ENCODE measurements at places on chromosomes 12 and 14.

GRCh38 chr12:6340032-6340638 lies 1.7 kb downstream of the TNFRSF1A start:
- DNase-seq, result no peak

DNA sequence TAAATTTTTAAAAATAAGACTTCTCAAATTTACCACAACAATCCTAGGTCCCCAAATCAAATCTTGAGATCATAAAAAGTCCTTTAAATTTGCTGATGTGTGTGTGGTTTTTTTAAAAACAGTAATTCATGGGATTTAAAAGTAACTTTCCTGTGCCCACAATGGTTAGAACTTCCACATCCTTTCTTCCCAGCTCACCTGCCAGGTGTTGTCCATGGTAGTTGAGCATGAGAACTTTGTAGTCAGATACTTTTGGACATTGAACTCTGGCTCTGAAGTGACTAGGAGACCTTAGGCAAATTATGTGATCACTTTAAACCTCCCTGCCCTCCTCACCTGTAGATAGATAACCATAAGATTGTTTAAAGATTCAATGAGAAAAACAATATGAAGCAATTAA lies 253.2 kb downstream of the NPAS3 start:
- DNase-seq, result no peak

GRCh38 chr12:102483466-102483865 lies 3.1 kb upstream of the IGF1 start:
- no peak for DNase-seq

- DNase-seq, result no peak
Observed at GRCh38 chr14:33812601-33813000, 138.3 kb downstream of the EGLN3 start.

DNA sequence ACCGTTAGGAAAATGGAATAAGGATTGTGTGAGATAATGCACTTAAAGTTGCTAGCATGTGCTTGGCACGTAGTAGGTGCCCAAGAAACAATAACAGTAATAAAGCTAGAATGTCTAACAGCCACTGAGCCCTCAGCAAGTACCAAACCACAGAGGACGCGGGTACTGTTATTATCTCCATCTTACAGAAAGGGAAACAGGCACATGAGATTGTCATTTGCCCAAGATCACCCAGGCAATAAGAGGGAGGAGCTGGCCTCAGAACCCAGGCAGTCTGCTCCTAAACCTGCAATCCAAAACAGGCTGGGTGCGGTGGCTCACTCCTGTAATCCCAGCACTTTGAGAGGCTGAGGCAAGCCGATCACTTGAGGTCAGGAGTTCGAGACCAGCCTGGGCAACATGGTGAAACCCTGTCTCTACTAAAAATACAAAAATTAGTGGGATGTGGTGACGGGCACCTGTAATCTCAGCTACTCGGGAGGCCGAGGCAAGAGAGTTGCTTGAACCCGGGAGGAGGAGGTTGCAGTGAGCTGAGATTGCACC lies 5.1 kb upstream of the SDS start:
- no peak for DNase-seq

DNA sequence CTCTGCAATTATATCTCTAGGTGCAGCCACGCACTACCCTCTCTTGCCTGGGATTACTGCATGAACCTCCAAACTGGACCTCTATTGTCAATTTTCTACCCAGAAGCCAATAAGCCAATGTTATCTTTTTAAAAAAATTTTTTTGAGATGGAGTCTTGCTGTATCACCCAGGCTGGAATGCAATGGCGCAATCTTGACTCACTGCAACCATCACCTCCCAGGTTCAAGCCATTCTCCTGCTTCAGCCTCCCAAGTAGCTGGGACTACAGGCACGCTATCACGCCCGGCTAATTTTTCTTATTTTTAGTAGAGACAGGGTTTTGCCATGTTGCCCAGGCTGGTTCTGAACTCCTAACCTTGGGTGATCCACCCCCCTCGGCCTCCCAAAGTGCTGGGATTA lies 11.2 kb upstream of the PXN start:
- no peak for DNase-seq

DNA sequence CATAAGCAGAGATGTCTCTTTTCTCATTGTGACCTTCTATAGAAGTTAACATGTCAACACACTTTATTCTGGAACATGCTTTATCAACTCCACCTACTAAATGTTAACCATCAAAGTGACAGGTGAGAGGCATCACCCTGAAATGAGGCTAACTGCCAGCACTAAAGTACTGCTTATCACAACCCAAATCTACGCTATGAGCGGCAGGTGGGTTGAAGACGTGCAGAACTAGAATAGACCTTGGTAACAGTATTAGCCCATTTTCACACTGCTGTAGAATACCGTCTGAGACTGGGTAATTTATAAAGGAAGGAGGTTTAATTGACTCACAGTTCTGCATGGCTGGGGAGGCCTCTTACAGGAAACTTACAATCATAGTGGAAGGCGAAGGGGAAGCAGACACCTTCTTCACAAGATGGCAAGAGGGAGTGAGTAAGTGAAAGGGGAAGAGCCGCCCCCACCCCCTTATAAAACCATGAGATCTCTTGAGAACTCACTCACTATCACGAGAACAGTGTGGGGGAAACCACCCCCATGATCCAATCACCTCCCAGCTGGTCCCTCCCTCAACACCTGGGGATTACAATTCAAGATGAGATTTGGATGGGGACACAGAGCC lies 359.0 kb downstream of the SEC23A start:
- no peak for DNase-seq

DNA sequence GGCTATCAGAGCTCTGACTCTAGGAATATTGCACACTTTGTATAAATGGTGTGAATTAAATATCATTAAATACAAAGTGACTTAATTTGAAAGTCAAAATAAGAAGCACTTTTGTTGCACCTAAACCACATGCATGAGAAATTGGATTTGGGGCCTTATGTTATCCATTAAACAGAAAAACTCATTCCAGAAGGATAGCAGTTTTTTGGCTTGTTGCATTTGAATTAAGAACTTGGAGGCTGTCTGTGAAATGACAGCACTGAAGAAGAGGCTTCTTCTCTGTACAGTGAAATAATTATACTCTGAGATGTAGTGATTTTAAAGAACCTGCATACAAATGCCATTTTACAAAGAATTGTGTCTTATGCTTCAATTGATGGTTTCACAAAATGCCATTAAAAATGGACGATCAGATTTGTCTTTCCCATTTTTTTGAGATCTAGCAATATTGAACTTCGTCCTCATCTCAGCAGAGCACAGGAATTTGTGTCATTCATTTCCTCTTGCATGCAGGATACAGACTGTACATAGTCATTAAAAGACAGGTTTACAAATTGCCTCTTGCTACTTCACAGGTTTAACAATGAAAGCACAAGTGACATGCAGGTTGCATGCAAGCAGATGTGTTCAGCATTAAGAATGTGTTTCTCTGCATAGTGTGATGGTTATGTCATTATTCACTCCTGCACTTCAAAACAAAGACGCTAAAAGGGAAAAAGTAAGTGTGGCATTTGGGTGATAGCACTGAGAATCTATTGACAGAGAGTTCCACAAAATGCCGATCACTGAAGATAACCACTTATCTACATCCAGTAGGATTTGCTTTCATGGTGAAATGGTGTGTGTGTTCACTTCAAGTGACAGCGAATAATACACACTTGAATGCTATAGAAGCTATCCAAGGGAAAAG lies 35.9 kb upstream of the PYGL start:
- DNase-seq, result no peak

- DNase-seq, result no peak
Observed at GRCh38 chr12:124947013-124947412, 32.6 kb upstream of the UBC start.

- no peak for DNase-seq
Observed at GRCh38 chr14:92507174-92507768, 6.3 kb upstream of the RIN3 start.

- DNase-seq, result no peak
Observed at GRCh38 chr14:102811971-102812370, 34.7 kb downstream of the TRAF3 start.

DNA sequence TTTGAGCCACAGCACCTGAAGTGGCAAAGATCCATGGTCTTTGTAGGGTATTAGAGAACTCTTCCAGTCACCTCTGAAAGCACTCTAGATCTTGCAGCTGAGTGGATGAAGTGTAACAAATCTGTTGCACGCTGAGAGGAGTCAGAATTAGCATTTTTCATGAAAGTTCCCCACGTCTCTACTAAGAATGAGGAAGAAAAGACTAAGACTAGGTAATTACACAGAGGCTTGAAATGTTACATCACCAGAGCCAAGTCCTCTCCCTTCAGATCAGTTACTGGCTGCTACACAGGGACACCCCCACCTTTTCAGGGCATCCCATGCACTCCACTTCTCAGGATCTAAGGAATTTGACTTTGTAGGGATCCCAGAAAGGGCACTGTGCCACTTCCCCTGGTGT lies 98.6 kb upstream of the FKBP4 start:
- DNase-seq, result no peak

GRCh38 chr12:109428037-109428629 lies 49.0 kb downstream of the KCTD10 start:
- peak; percentile 52 for DNase-seq

GRCh38 chr14:20412411-20412810 lies 890 bp downstream of the TEP1 start:
- no peak for DNase-seq

- DNase-seq, result no peak
Observed at GRCh38 chr12:91100906-91101305, 10.4 kb downstream of the LUM start.

DNA sequence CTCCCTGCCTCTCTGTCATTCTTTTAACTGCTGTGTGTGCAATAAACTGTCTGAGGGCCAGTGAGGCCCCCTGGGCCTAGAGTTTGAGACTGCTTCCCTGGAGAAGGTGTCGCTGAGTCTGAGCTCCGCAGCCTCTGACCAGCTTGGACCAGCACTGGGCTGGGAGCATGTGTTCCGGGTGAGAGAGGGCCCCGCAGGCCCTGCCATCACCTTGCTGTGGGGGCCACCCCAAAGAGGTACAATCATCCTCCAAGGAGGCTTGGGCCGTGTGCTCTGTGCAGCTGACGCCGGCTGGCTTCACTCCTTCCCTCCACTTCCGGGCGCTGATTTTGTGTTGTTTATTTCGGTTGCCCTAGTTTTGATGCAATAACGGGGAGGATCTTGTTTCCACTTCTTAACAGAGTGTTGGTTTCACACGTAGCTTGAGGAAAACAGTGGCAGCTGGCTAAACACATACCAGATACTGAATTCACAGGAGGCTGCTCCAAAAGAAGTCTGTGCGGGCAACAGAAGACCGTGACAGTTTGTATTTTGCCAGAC lies 121.6 kb downstream of the TMEM132C start:
- no peak for DNase-seq

DNA sequence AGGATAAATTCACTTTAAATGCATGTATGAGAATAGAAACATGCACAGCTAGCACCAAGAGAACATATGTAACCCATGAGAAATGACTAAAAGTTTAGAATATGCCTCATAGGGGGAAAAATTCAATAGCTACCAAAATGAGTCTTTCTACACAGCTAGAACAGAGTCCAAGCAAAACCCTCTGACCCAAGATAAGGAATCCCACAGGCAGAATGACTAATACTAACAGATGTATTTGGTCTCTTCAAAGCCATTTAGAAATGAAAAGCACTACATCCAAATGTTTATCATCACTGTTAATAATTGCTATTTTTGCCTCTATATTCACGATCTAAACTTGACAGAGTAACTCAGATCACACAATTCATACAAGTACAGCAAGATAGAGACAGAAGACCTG lies 44.0 kb downstream of the KICS2 start:
- DNase-seq, result no peak

GRCh38 chr12:44875417-44875953 lies 630 bp downstream of the NELL2 start:
- DNase-seq, result no peak

GRCh38 chr14:71261206-71261605 lies 353.9 kb downstream of the PCNX1 start:
- DNase-seq, result no peak

GRCh38 chr12:119601877-119602733 lies 8.5 kb downstream of the TMEM233 start:
- DNase-seq, result no peak

GRCh38 chr12:59660148-59660547 lies 64.3 kb downstream of the SLC16A7 start:
- no peak for DNase-seq

GRCh38 chr14:69133206-69134125 lies 19.5 kb downstream of the DCAF5 start:
- DNase-seq, result peak; percentile 16

DNA sequence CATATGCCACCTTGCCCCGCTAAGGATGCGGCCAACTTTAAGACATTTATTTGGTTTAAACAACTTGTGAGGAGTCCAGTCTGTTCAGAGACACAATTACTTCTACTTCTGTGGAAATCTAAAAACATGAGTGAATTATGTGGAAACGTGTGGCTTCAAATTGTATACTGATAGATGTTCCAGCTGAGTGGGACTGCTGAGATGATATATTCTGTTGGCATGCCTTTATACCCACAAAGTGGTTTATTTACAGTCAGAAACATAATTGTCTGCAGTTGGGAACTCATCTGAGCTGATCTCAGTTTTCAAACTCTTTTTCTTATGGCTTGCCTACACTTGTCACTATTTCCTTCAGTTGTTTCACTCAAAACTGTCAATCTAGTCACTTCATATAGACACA lies 67.8 kb downstream of the FLRT2 start:
- no peak for DNase-seq

GRCh38 chr14:37602605-37603453 lies 7.4 kb downstream of the TTC6 start:
- no peak for DNase-seq

GRCh38 chr14:105532735-105533141 lies 6.4 kb downstream of the TMEM121 start:
- DNase-seq, result no peak

DNA sequence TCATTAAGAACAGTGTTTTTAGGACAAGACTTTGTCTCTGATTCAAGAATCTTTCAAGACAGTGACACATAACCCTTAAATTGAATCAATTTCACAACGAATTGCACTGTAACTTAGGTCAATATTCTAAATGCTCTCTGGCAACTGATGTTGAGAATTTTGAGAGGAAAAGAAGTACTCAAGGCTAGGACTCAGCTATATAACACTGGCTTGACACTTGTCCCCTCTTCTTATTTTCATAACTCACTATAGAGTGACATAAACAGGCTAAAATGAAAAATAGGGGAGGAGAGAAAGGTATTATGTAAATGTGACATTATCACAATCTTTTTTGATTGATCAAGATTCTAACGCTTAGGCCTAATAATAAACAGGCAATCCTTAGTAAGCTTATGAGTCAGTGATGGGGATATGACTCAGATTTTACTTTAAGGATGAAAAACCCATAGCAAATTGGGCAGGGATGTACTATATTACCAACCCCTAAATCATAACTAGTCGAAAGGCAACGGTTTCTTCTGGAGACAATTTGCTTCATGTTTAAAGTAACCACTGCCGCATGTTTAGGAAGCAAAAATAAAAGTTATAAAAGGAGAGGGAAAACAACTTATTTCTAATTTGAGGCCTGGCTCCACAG lies 10.9 kb downstream of the BTG1 start:
- DNase-seq, result no peak

- DNase-seq, result no peak
Observed at GRCh38 chr14:96261053-96261452, 5.0 kb downstream of the BDKRB1 start.

GRCh38 chr12:6302621-6303020 lies 7.9 kb upstream of the PLEKHG6 start:
- DNase-seq, result no peak

- no peak for DNase-seq
Observed at GRCh38 chr12:100289038-100289437, 22.1 kb downstream of the SCYL2 start.

- no peak for DNase-seq
Observed at GRCh38 chr14:75991753-75992152, 6.2 kb downstream of the IFT43 start.

- peak; percentile 46 for DNase-seq
Observed at GRCh38 chr14:91388551-91388975, 29.1 kb downstream of the CCDC88C start.

Data from stimulated activated CD4-positive, alpha-beta T cell treated with anti-CD3 and anti-CD28 coated beads, Interleukin-2, amount 100 ng/mL, for 4 hours (primary cell).